ENCODE measurements at places on chromosomes 2 and 18.
A peak's percentile ranks its signal among the peaks of the same experiment; 100 is the strongest.

DNA sequence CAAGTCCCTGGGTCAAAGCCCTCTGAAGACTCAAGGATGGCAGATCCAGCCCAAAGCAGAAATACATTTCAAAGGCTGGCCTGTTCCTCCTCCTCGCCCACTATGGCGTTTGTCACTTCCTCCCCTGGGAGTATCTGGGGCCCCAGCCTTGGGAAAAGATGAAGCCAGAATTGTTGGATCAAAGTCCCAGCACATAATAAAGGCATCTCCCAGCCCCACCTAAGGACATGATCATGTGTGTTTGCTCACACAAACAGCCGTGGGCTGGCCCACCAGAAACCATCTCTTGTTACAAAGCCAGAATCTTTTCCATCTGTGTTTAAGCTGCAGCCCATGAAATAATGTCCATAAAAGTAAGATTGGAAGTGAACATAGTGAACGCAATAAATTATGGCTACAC is 50.1 kb upstream of the HAAO start:
- DNase-seq: no peak

DNA sequence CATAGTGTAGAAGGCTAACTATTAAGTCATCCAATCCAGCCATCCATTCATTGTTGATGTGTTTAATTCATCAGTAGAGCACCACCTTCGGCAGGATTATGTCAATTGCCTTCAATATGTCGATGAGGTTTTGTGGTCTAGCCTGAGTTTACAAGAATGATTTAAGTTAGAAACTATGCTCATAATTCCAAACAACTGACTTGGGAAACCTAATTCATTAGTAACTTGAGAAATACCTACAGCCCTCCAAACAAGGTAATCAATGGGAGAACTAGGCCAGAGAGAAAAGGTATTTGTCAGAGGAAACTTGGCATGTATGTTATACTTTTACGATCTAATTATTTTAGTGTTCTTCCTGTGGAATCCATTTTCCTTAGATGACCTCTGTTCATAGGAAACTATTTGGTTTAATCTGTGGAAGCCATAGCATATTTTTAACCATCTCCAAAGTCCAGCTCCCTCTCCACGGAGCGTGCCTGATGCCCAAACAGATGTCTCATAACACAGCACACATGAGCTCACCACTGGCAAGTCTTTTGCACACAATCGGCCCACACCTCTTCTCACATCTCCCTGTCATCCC is 148.5 kb downstream of the GFPT1 start:
- no peak for DNase-seq

GRCh38 chr2:184006998-184007397 is 591.3 kb upstream of the ZNF804A start:
- DNase-seq: no peak

GRCh38 chr18:56124186-56124585 is 514.2 kb downstream of the TXNL1 start:
- DNase-seq: no peak

GRCh38 chr18:5444847-5445246 is 99.0 kb downstream of the EPB41L3 start:
- DNase-seq: no peak

DNA sequence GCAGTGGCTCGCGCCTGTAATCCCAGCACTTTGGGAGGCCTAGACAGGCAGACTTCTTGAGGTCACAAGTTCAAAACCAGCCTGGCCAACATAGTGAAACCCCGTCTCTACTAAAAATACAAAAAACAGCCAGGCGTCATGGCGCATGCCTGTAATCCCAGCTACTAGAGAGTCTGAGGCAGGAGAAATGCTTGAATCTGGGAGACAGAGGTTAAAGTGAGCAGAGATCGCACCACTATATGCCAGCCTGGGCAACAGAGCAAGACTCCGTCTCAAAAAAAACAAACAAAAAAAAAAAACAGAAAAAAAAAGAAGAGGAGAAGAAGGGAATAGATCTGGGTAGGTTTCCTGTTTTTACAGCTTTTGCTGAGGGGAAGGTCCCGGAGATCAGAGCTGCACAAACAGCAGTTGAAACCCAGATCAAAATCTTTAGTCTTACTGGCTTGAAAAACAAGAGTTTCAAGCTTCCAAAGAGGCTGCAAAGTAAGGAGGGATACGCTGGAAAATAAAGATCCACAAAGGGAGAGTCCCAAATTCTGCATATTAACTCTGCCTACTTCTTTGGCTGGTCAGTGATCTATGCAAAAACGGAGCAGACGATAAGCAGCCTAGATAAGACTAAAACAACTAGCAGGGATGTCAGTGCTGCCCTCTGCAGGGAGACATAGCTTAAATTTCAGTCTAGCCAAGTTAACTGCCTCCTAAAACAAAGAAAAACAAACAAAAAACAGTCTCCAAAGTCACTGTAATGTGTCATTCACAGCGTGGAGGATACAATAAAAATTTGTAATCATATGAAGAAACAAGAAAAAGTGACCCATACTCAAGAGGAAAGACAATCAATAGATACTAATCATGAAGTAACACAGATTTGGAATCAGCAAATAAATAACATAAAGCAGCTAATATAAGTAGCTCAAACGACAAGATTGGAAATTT is 74.1 kb downstream of the TLK1 start:
- DNase-seq: no peak

GRCh38 chr18:34976123-34976522 is 65.1 kb upstream of the MAPRE2 start:
- no peak for DNase-seq

DNA sequence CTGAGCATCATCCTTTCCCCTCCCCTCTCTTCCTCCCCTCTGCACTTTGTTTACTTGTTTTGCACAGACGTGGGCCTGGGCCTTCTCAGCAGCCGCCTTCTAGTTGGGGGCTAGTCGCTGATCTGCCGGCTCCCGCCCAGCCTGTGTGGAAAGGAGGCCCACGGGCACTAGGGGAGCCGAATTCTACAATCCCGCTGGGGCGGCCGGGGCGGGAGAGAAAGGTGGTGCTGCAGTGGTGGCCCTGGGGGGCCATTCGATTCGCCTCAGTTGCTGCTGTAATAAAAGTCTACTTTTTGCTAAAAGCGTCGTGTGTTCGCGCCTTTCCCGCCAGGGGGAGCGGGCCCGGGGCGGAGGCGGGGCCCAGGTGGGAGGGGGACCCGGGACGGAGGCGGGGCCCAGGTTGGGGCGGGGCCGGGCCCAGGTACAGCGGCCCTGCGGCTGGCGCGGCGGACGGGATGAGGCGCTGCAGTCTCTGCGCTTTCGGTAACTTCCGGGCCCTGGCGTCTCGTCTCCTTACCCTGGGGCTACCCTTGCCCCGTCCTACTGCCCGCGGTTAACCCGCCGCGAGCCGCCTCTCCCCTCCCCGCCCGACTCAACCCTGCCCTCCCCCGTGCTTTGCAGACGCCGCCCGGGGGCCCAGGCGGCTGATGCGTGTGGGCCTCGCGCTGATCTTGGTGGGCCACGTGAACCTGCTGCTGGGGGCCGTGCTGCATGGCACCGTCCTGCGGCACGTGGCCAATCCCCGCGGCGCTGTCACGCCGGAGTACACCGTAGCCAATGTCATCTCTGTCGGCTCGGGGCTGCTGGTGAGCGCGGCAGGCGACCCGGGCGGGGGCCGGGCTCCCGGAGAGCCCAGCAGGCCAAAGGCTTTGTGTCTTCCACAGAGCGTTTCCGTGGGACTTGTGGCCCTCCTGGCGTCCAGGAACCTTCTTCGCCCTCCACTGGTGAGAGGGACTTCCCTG is at the start of gene KRTCAP3:
Gene KRTCAP3 (plus strand): TSS at position 424 of the 962 bp plus-strand sequence. CDS start 32 bp downstream, at position 456.
- DNase-seq: no peak

GRCh38 chr2:284896-285492 is 2.9 kb downstream of the ALKAL2 start:
- peak; percentile 78 for DNase-seq

DNA sequence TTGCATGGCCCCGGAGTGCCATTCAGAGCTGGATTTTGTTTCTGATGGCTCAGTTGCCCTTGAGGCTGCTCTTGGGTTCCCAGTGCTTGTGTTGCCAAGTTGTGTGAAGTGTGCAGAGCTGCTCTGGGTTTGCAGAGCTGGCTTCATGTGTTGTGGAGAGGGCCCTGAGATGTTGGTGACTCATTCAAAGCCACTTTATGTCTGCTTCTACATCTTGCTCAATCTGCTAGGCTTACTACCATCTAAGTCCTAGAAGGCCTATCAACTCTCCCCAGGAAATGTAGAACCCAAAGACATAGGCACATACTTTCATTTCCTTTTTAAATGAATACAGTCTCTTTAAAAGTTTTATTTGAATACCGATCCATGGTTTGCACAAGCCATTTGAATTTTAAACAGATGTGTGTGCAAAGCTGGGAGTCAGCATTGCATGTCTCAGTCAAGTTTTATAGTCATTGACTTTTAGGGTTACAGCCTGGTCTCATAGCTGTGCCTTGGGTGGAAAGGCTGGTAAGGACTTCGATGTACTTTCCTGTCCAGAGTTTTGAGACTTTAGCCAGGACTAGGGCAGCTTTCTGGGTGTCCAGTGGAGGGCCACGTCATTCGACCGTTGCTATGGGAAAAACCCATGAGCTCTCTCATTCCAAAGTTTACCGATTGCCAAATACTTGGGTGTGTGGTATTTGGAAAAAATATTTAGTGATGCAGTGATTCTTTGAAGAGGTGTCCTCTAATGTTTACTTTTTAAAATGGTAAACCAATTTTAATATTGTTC is 105.0 kb downstream of the LTBP1 start:
- DNase-seq: no peak

- no peak for DNase-seq
Measured at GRCh38 chr2:180763263-180763989, 217.0 kb upstream of the UBE2E3 start.

DNA sequence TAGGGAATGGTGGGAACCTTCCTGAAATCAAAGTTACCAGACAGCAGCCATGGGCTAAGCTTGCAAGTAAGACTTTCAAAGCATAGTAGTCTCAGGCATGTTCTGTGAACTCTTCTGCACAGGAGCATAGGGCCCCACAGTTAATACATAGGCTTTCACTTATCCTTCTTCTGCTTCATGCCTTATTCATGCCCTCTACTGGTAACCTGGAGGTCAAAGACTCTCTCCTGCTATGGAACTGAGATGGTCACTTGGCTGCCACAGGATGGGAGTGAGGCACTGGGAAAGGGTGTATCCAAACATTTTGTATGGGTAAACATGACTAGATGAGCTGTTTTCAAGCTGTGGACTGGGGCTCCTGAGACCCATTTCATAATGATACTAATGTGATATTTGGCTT is 49.1 kb upstream of the ZNF638 start:
- no peak for DNase-seq

DNA sequence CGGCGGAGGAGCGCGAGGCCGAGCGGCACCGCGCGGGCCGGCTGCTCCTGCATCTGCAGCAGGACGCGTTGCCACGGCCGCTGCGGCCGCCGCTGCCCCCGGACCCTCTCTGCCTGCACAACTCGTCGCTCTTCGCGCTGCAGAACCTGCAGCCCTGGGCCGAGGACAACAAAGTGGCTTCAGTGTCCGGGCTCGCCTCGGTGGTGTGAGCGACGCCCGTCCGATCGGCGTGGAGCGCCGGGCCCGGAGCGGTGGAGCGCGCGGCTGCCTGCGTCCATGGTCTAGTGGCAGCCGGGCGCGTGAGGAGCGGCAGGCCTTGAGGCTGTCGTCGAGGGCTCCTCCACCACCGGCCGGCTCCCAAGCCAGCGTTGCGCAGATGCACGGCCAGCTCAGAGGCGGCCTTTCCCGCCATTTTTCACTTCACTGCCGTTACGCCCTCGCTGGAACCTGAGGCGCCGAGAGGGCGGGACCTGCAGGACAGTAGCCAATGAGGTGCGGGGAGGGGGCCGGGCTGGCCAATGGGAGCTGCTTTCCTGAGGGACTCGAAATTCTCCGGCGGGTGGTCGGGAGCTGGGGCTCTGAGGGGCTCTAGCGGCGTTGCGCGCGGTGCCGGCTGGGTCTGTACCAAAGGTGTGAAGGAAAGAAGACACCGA is 1.9 kb downstream of the TLX2 start:
- DNase-seq: peak; percentile 84

DNA sequence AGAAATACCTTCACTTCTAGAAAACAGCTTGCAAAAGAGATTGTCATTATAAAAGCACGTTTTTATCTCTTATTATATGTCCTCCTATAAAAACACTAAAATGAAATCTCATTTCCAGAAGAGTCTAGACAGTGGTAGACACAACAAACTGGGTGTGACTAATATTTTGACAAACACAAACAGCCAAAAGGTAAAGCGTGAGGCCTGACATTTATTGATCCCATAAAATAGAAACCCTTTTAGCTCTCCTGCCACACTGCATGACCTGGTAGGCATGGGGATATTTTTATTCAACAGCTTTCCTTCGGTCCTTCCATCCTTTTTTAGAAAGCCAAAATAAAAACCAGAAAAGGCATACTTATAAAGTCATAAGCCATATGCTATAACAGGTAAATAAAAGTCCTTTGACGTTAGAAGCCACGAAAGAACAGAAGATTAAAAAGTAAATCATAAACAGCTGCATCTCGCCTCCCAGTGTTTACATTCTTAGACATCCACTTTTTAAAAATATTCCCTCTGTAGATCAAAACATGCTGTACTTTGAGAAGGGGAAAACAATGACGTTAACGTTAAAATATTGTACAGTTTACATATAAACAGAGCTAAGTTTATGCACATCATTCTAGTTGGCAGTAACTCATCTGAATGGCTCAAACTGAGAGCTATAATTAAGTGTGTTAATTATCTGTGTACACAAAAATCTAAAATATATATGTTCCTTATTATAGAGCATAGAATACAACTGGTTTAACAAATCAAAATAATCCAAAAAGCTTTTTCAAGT is 44.6 kb downstream of the IRS1 start:
- no peak for DNase-seq

DNA sequence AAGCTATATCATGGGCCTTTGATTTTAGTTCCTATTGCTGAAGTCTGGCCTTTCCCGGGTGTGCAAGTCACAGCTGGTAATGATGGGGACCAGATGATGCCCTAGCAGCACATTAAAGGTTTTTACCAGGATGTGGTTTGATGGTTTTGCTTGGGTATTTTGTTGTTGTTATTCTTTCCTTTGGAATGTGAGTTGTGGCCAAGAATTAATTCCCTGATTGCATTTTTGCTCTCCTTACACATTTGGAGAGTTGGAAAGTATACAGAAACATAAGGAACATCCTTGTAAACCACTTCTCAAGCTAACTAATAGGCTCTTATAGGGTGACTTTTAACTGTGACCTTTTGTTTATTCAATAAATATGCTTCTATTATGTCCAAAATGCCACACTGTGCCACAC is 154.1 kb upstream of the MMADHC start:
- no peak for DNase-seq

DNA sequence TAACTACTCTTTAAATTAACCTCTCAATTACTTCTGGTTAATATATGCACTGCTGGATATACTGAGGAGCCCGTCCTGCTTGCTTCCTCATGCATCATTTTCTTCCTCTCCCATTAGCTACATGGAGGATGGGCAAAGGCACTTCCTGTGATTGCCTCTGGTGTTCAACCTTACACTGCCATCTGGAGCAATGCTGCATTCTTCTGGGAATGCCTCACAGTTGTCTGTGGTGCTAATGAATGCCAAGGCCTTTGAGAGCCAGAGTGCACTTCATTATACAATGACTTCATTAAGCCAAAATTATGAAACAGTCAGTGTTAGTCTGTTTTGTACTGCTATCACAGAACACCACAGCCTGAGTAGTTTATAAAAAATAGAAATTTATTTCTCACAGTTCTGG is 134.8 kb upstream of the DOCK10 start:
- no peak for DNase-seq

GRCh38 chr2:64283006-64283570 is 138.9 kb upstream of the PELI1 start:
- DNase-seq: no peak

- no peak for DNase-seq
Measured at GRCh38 chr2:202019689-202020450, 13.8 kb upstream of the FZD7 start.

GRCh38 chr18:31261792-31262582 is 56.0 kb upstream of the DSG1 start:
- DNase-seq: no peak

GRCh38 chr2:130949954-130950353 is 113.2 kb downstream of the ARHGEF4 start:
- no peak for DNase-seq

Data from aorta (tissue), 5 donors.